SJSA1 (cell line): ENCODE measurements at places on chromosomes 3 and 15.

GRCh38 chr15:81157939-81158223 lies 23.8 kb downstream of the CFAP161 start:
- no peak for DNase-seq

GRCh38 chr3:78882251-78882650 lies 885.5 kb downstream of the ROBO1 start:
- DNase-seq = no peak

- DNase-seq = no peak
These were observed 97.3 kb downstream of the IQSEC1 start for GRCh38 chr3:12975748-12976522.

GRCh38 chr15:75695220-75695619 lies 17.4 kb downstream of the CSPG4 start:
- no peak for DNase-seq
